ENCODE measurements at places on chromosomes 5 and 9. TPM values are rescaled to one million over a fixed set of nuclear protein-coding genes. Genes with fewer than 3 reads are reported as not detected.

DNA sequence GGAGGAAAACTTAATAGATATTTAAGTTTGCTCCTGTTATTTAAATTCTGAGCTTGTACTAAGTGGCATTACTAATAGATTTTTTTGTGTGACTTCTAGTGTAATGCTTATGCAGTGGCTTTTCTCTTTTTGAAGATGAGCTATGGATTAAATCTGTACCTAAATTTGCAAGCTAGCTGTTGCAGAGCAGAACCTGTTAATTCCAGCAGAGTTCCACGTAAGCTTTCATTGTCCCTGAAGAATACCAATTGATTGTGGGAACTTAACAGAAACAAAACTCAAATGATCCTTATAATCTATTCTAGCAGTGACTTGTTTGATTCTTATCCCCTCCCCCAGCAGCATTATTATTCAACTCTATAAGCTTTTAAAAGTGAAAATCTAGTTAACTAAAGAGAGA lies 51.7 kb downstream of the MAN2A1 start:
- no peak for DNase-seq
- no peak overlapping the region for H3K27ac ChIP-seq
- no peaks in the 10 kb centered on the region for H3K27me3 ChIP-seq
- H3K36me3 ChIP-seq: no peaks in the 10 kb centered on the region
- peaks cover 21% of the 10 kb centered on the region for H3K4me1 ChIP-seq
- H3K4me3 ChIP-seq: no peak overlapping the region

DNA sequence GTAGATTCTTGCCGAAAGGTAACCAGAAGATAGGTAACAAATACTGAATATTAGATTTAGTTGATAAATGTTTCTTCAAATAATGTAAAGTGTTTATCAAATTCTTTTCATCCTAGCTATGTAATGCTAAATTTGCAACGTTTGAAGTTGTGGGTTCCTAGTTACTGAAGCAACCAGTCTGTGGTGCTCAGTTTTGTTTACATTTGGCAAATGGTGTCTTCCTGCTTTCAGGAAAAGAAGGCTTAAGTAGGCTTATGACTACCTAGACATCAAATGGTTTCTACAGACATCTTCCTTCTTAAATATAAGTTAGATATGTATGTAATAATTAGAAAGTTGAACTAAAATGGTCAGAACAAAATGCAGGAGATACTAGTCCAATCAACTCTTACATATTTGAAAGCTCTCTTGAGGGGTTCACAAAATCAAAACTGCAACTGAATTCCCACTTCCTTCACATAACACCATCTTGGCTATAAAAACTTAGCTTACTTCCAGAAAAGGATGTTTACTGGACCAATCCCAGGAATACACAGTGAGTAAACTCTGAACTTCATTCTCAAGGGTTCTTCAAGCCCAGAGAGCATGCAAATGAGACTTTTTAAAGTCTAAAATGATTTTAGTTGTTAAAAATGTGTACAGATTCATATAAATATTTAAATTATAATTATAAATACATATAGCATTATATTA lies 125.7 kb upstream of the ITGA1 start:
- no peaks in the 10 kb centered on the region for H3K4me1 ChIP-seq
- no peaks in the 10 kb centered on the region for H3K36me3 ChIP-seq
- H3K27ac ChIP-seq: no peak overlapping the region
- no peak for DNase-seq

DNA sequence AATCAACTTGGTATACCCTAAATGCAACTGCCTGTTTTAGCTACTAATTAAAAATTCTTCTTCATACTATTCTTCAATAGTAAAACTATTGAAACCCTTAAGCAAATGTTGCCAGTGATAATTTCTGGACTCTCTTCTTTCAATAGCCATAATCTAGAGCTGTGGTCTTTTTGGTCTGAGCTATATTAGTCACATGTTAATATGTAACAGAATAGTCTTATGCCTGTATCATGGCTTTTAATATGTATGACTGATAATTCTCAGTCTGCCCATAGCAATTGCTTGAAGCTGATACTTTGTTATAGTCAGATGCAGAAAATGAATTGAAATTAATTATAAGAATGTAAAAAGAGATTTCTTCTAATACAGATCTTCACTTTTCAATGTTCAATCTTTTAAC lies 1871.9 kb upstream of the CDH6 start:
- DNase-seq: no peak
- no peaks in the 10 kb centered on the region for H3K4me1 ChIP-seq
- no peaks in the 10 kb centered on the region for H3K36me3 ChIP-seq
- no peak overlapping the region for H3K27ac ChIP-seq
- no peaks in the 10 kb centered on the region for H3K27me3 ChIP-seq

DNA sequence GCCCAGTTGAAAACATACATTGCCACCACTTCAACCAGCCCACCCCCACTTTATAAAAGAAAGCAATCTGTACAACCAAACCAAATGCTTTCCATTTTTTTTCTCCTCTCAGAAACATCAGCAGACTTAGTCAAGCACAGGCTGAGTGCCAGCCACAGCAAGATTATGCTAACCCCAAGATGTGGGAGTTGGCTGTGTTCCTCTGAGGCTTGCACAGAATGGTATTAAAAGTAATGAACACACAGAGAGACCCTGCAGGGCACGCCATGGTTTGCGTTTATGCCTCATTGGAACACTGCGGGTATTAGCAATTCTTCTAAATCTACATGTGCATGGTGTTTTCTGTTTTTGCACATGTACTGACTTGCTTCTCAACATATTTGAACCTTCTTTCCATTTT lies 419.9 kb upstream of the GRAMD2B start:
- H3K4me1 ChIP-seq: peaks cover 14% of the 10 kb centered on the region
- no peaks in the 10 kb centered on the region for H3K27me3 ChIP-seq
- no peak overlapping the region for H3K27ac ChIP-seq
- H3K4me3 ChIP-seq: no peak overlapping the region
- no peaks in the 10 kb centered on the region for H3K36me3 ChIP-seq
- no peak for DNase-seq

- no peak overlapping the region for H3K4me3 ChIP-seq
- H3K36me3 ChIP-seq: no peaks in the 10 kb centered on the region
- H3K27ac ChIP-seq: no peak overlapping the region
- H3K27me3 ChIP-seq: no peaks in the 10 kb centered on the region
- DNase-seq: no peak
Measured at GRCh38 chr5:19855931-19856330, 132.1 kb downstream of the CDH18 start.

GRCh38 chr9:109903515-109904138 lies 123.6 kb downstream of the PALM2AKAP2 start:
- H3K4me1 ChIP-seq: peaks cover 18% of the 10 kb centered on the region
- no peak for DNase-seq
- H3K27ac ChIP-seq: no peak overlapping the region
- H3K27me3 ChIP-seq: no peaks in the 10 kb centered on the region
- no peak overlapping the region for H3K4me3 ChIP-seq
- no peaks in the 10 kb centered on the region for H3K36me3 ChIP-seq

GRCh38 chr9:107266624-107267368 lies 16.3 kb upstream of the RAD23B start:
- H3K27me3 ChIP-seq: no peaks in the 10 kb centered on the region
- no peaks in the 10 kb centered on the region for H3K36me3 ChIP-seq
- DNase-seq: no peak
- peaks cover 20% of the 10 kb centered on the region for H3K4me1 ChIP-seq
- no peak overlapping the region for H3K4me3 ChIP-seq

- peaks cover 27% of the 10 kb centered on the region for H3K4me1 ChIP-seq
- H3K36me3 ChIP-seq: no peaks in the 10 kb centered on the region
- H3K27me3 ChIP-seq: no peaks in the 10 kb centered on the region
- peak overlapping the region; percentile 95 for H3K4me3 ChIP-seq
Measured at GRCh38 chr5:108382784-108383330, 959 bp upstream of the FBXL17 start.

DNA sequence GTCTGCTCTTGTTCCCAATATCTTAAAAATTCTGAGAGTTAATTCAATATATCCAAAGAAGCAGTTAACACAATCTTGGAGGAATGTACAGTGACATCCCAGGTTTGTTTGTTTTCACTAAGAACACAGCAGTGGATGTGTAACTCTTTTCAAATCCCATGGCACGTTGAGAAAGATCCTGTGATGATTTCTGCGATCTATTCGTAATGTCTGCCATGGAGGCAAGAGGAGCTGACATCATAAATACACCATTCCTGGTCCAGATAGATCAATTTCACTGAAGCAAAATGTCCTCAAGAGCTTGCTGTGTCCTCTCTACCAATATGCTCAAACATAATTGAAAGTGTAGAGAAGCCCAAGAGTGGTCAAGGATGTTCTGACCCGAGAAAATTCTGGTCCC lies 252.8 kb upstream of the TRIM32 start:
- H3K27me3 ChIP-seq: no peaks in the 10 kb centered on the region
- no peak overlapping the region for H3K4me3 ChIP-seq
- no peaks in the 10 kb centered on the region for H3K36me3 ChIP-seq
- DNase-seq: no peak

GRCh38 chr9:122785269-122785668 lies 3.5 kb upstream of the OR5C1 start:
- H3K4me1 ChIP-seq: no peaks in the 10 kb centered on the region
- DNase-seq: no peak
- H3K27ac ChIP-seq: no peak overlapping the region

GRCh38 chr5:155768332-155768731 lies 558.6 kb upstream of the SGCD start:
- DNase-seq: no peak
- no peaks in the 10 kb centered on the region for H3K27me3 ChIP-seq
- H3K36me3 ChIP-seq: no peaks in the 10 kb centered on the region
- no peak overlapping the region for H3K4me3 ChIP-seq
- no peak overlapping the region for H3K27ac ChIP-seq
- H3K4me1 ChIP-seq: no peaks in the 10 kb centered on the region

GRCh38 chr9:91045041-91045440 lies 243.4 kb downstream of the SYK start:
- H3K27me3 ChIP-seq: no peaks in the 10 kb centered on the region
- no peak for DNase-seq
- H3K4me1 ChIP-seq: no peaks in the 10 kb centered on the region
- H3K27ac ChIP-seq: no peak overlapping the region
- no peaks in the 10 kb centered on the region for H3K36me3 ChIP-seq
- H3K4me3 ChIP-seq: no peak overlapping the region

DNA sequence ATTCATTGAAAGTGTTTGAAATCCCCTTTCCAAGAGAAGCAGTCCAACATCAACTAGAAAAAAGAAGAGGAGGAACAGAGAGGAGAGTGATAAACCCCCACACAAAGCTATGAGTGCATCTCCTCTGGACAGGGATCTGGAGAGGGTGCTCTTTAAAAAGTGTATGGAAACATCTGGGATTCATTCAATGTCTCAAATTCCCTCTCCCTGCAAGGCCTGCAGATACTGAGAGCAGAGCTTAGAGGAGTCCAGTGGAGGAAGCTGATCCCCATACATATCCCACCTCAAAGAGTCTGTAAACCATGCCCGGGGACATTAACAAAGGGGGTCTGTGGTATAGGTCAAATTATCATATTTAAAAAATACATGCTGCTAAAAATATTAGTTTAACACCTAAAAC lies 2.2 kb downstream of the SPOCK1 start:
- H3K4me3 ChIP-seq: no peak overlapping the region
- no peak overlapping the region for H3K27ac ChIP-seq
- DNase-seq: no peak
- H3K36me3 ChIP-seq: no peaks in the 10 kb centered on the region

DNA sequence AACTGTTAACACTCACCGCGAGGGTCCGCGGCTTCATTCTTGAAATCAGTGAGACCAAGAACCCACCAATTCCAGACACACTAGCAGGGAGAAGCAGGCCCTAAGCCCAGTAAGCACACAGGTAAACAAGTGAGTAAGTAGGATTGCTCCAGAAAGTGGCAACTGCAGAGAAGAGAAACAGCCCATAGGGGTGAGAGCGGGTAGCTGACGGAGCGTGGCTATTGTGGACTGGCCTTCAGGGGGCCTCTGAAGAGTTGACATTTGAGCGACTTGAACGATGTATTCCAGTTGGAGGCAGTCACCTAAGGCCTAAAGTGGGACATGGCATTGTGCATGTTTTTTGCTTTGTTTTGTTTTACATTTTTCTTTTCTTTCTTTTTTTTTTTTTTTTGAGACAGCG lies 74.2 kb downstream of the TSPAN17 start:
- H3K4me1 ChIP-seq: no peaks in the 10 kb centered on the region
- H3K27me3 ChIP-seq: peaks cover 40% of the 10 kb centered on the region
- H3K36me3 ChIP-seq: no peaks in the 10 kb centered on the region
- DNase-seq: no peak

DNA sequence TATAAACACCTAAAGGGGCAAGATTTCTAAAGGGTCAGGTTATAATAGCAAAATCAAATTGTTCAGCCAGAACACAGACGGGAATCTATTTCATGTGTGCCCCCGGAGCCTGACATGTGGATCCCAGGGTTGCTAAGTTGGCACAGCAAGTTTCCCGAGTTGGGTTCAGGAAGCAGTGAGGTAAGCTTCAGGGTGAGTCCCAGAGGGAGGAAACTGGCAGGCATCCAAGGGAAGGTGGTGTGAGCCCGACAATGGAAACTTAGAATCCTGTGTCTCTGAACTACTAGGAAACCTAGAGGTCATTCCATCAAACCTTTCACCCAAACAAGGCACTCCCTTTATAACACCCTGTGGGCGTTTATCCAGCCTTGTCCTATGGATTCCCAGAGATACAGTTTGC lies 98.4 kb downstream of the ADRB2 start:
- H3K4me3 ChIP-seq: no peak overlapping the region
- no peak overlapping the region for H3K27ac ChIP-seq
- DNase-seq: no peak

DNA sequence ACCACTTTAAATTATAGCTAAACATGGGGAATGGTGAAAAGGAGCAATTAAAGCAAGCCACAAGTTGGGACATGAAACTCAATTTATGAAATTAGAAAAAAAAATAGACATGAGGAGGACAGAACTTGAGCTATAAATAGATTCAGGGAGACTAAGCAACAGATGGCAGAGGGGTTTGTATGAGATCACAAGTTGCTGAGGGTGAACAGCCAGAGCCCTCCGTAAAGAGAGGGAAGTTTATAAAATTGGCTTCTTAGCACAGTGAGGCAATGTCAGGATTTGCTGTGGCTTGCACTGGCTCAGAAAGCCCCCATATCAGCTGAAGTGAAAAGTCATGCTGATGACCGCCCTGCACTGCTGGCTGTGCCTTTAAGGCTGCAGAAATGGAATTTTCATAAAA lies 443.4 kb upstream of the CD180 start:
- H3K27ac ChIP-seq: no peak overlapping the region
- no peaks in the 10 kb centered on the region for H3K27me3 ChIP-seq
- no peak for DNase-seq

- H3K27me3 ChIP-seq: no peaks in the 10 kb centered on the region
- no peaks in the 10 kb centered on the region for H3K4me1 ChIP-seq
- H3K4me3 ChIP-seq: no peak overlapping the region
- no peak for DNase-seq
- H3K36me3 ChIP-seq: no peaks in the 10 kb centered on the region
Measured at GRCh38 chr9:4515958-4516375, 25.7 kb downstream of the SLC1A1 start.

The SPINK7 gene
- total RNA-seq: not detected

The SLC36A2 gene
- not detected for total RNA-seq

The ZBED3 gene
- 14.8 TPM for total RNA-seq

The ADAMTS16 gene
- total RNA-seq: 0.26 TPM

The RELL2 gene
- total RNA-seq: 6.1 TPM

The IER5L gene
- 9.6 TPM for total RNA-seq

The CSF1R gene
- 48.7 TPM for total RNA-seq

The PNPLA7 gene
- total RNA-seq: 13.7 TPM

The FOXD4L3 gene
- not detected for total RNA-seq

Measured in upper lobe of right lung (tissue), 1 donor.